Activated CD8-positive, alpha-beta memory T cell treated with anti-CD3 and anti-CD28 coated beads, Interleukin-2, amount 10 ng/mL, durations not matched to agents 7 days and 5 days (primary cell): ENCODE measurements at places on chromosomes 2 and 18.

DNA sequence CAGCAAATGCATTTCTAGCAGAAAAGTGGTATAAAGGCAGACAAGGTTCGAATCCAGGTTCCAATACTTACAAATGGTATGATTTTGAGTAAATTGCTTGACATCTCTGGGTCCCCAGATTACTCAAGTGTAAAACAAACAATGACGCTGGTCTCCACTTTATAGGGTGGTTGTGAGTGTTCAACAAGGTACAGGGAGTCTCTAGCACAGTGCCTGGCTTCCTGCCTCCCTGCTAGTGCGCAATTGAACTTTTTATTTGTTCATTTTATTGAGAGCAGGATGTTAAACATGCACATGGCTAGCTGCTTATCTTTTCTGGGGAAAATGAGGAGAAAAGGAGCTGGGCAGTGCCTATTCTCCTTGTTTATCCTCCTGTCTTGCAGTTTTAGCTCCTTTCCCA, 74.9 kb upstream of the MYL1 start:
- no peaks in the 10 kb centered on the region for H3K4me1 ChIP-seq
- no peak overlapping the region for H3K27ac ChIP-seq
- no peak overlapping the region for H3K4me3 ChIP-seq
- peaks cover 13% of the 10 kb centered on the region for H3K27me3 ChIP-seq
- H3K36me3 ChIP-seq = no peaks in the 10 kb centered on the region

DNA sequence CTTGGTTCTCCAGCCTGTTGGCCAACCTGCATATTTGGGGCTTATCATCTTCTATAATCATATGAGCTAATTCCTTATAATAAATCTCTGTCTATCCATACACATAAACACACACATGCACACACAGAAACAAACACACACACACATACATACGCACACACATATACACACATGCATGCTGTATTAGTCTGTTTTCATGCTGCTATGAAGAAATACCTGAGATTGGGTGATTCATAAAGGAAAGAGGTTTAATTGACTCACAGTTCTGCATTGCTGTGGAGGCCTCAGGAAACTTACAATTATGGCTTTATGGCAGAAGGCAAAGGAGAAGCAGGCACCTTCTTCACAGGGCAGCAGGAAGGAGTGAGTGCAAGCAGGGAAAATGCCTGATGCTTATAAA, 707.4 kb upstream of the CDH2 start:
- H3K27ac ChIP-seq = no peak overlapping the region
- no peaks in the 10 kb centered on the region for H3K4me1 ChIP-seq
- no peak overlapping the region for H3K4me3 ChIP-seq
- H3K27me3 ChIP-seq = no peaks in the 10 kb centered on the region
- DNase-seq = no peak
- H3K36me3 ChIP-seq = no peaks in the 10 kb centered on the region

- no peak overlapping the region for H3K4me3 ChIP-seq
- no peaks in the 10 kb centered on the region for H3K36me3 ChIP-seq
- H3K4me1 ChIP-seq = no peaks in the 10 kb centered on the region
- DNase-seq = no peak
- H3K27ac ChIP-seq = no peak overlapping the region
These were observed 619.1 kb downstream of the NYAP2 start for GRCh38 chr2:226018641-226019040.

GRCh38 chr2:229952256-229952835, 30.0 kb downstream of the FBXO36 start:
- H3K4me3 ChIP-seq = no peak overlapping the region
- no peaks in the 10 kb centered on the region for H3K27me3 ChIP-seq
- peaks cover 5% of the 10 kb centered on the region for H3K4me1 ChIP-seq
- H3K27ac ChIP-seq = no peak overlapping the region
- DNase-seq = no peak
- H3K36me3 ChIP-seq = no peaks in the 10 kb centered on the region

DNA sequence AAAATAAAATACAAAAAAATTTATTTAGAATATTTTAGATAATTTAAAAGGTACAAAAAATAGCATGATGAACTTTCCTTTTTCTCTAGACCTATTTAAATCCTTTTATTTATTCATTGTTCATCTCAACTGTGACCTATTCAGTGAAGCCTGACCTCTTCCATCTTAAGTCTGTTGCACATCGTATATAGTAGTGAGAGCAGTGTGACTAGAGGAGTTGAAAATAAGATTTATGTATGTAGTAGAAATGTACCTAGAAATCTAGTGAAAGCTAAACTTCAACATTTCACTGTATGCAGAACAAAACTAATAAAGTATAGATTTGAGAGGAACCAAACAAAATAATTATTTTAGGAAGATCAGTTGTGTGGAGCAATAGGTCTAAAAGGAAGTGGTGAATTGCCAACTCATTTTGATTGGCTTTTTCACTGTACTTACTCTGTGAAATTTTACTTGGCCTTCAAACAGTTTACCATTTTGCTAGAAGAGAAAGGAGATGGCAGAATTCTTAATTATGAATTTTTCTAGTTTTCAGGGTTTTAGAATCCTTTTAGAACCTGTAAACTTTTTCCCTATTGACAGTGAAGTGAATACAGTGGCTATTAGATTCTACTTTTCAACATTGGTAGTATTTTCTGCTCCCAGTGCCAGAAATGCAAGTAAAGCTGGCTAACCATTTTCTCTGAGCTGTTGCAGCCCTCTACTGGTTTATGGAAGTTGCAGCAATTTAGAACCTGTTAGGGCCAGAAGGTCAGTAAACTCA, 11.0 kb downstream of the ANKRD12 start:
- H3K27me3 ChIP-seq = no peaks in the 10 kb centered on the region
- peak overlapping the region; percentile 43 for H3K4me3 ChIP-seq
- peak overlapping the region; percentile 90 for H3K27ac ChIP-seq
- H3K36me3 ChIP-seq = peaks cover 10% of the 10 kb centered on the region
- H3K4me1 ChIP-seq = peaks cover 71% of the 10 kb centered on the region

DNA sequence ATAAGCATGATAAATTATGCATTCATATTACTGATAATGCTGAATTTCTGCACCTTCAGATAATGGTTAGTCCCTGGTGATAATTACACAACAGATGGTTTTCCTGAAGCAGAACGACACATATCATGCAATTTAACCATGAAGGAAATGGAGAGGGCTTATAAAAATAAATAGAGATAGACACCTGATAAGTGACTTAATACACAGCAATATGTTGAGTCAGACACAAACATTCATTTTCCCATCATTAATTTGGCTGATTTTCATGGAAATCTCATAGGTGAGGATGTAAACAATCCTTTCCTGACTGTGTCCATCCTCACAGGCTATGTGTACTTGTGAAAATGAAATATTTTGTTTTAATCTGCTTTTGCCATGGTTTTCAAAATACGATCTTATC, 36.9 kb upstream of the DSEL start:
- DNase-seq = no peak
- no peak overlapping the region for H3K27ac ChIP-seq
- H3K27me3 ChIP-seq = no peaks in the 10 kb centered on the region
- no peaks in the 10 kb centered on the region for H3K36me3 ChIP-seq
- no peaks in the 10 kb centered on the region for H3K4me1 ChIP-seq
- no peak overlapping the region for H3K4me3 ChIP-seq

DNA sequence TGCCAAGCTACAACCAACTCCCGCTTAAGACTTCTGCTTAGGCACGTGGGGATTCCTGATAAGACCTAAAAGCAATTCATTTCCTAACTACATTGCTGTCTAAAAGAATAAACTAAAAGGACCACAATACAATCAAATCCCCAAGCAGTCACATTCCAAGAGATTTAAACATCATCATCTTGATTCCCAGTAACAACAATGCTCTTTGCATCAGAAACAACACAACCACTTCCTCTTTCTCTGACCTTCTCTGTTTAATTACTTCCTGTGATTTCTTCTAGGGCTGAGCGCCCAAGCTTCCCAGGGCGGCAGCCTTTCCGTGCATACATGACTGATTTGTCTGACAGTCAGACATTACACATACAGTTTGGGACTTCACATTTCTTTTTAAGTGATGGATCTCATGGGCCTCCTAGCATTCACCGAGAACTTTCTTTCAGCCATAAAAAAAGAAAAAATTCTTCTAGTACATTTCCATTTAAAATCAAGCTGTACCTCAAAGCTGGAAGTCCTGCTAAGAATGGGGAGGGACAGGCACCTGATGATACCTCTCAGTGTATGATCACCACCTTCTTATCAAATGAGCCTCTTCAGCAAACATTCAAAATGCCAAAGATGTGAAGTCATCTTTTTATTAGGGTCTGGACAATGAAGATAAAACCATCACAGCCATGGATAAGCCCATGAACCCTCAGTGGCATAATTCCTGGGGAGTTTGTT, 11.5 kb downstream of the SPRED2 start:
- no peak for DNase-seq
- peaks cover 1% of the 10 kb centered on the region for H3K36me3 ChIP-seq

GRCh38 chr18:26649193-26649543, 100.8 kb upstream of the KCTD1 start:
- H3K27ac ChIP-seq = no peak overlapping the region
- no peak overlapping the region for H3K4me3 ChIP-seq
- H3K27me3 ChIP-seq = peaks cover 42% of the 10 kb centered on the region
- no peaks in the 10 kb centered on the region for H3K4me1 ChIP-seq
- no peaks in the 10 kb centered on the region for H3K36me3 ChIP-seq

DNA sequence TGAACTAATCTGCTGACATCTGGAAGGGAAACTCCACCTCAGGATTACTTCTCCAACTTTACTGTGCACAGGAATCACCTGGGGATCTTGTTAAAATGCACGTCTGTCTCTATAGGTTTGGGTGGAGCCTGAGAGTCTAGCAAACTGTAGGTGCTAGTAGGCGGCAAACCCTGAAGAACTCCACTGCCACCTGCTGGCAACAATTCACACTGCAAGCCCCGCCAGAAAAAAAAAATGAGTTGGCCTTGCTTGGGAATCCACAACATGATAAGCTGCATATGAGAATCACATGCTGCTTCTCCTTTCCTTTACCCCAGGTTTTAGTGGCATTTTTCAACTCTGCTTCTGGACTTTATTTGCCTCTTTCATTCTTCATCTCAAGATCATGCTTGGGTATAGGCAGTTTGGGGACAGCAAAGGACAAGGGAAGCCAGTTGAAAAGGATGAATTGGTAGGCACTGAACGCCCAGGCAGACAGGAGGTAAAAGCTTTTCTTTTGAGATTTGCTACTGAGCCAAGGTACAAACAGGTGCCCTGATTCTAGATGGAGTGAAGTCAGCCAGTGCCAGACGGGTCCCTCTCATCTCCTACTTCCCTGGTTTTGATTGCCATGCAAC, 88.8 kb downstream of the VIT start:
- no peak overlapping the region for H3K27ac ChIP-seq
- H3K27me3 ChIP-seq = peaks cover 42% of the 10 kb centered on the region
- no peak overlapping the region for H3K4me3 ChIP-seq
- H3K4me1 ChIP-seq = peaks cover 9% of the 10 kb centered on the region
